ENCODE measurements at places on chromosomes 3 and 15.
A peak's percentile ranks its signal among the peaks of the same experiment; 100 is the strongest.

- DNase-seq = no peak
Measured at GRCh38 chr3:114207768-114208167, 28.9 kb upstream of the DRD3 start.

DNA sequence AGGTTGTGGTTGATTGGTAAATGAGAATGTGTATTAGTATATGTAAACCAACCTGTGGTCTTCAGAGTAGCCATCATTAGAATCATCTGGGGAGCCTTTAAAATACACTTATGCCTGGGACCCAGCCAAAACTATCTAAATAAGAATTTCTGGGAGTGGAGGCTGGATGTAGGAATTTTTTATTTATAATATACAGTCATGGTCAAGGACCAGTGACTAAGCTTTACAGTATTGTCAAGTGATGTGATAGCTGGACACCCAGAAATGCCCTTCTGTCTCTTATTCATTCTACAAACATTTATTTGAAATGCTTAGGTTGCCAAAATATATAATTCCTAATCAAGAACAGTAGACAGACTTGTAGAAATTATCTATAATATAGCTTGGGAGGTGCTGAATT, 132.2 kb downstream of the MBNL1 start:
- peak; percentile 52 for DNase-seq

GRCh38 chr3:87088430-87088992, 97.6 kb upstream of the VGLL3 start:
- DNase-seq = no peak

GRCh38 chr3:155763870-155764463, 19.1 kb upstream of the PLCH1 start:
- no peak for DNase-seq

- DNase-seq = peak; percentile 13
Measured at GRCh38 chr3:194906229-194906629, 220.5 kb downstream of the FAM43A start.

DNA sequence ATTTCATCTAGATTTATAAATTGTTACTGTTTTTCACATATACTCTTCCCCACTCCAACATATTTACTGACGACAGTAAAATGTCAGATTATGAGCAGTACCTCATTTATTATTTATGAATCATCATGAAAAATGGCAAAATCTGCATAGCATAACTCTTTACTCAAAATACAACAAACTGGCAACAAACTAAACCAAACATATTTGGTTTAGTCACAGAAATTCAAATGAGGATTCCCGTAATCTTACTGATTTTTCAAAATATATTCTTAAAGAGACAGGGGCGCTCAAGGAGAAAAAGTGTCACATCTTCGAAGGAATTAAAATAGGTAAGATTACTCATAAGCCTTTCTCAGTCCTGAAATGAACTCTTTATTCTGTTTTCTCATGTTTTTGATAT, 3.0 kb upstream of the GPR87 start:
- peak; percentile 13 for DNase-seq

DNA sequence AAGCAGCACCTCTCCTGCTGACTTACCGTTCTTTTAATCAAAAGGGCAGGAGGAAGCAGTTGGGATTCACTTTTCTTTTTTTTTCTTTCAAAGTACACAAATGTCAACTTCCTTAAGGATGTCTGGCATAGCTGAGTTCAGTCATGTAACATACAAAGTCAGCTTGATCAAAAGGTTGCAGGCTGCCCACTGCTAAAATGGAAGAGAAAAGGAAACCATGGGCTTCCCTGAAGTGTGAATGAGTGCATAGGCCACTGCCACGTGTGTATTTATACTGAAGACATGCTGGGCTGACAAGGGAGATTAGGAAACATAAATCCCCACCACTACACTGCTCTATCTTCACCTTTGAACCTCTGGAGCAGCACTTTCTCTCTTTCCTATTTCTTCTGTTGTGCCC, 312.5 kb downstream of the TIGIT start:
- peak; percentile 48 for DNase-seq

DNA sequence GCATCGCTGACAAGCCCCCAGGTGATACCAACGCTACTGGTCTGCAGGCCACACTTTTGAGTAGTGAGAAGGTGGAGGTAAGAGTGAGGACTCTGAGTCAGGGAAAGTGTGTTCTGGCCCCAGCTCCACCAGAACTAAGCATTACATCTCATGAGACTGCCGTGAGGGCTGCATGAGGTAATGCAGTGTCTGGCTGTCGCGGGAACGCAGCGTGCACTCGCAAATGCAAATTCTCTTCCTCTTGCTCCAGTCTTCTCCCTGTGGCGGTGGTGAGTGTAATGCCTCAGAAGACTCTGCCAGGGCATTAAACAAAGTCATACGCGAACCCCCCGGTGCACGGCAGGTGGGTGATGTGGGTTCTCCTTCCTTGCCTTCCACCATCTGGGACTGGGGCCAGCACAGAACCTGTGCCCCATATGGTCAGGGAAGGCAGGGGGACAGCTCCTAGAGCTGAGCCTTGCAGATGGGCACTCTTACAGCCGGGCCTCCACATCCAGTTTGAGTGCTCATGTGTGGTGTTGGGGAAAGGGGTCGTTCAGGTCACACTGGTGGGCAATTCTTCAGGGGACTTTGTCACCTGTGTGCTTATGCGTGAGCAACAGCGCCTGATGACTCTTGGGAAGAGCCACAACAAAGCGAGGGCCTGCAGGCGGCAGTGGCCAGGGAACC, 175.8 kb downstream of the XXYLT1 start:
- peak; percentile 47 for DNase-seq

- DNase-seq = no peak
Measured at GRCh38 chr3:107822308-107822707, 268.5 kb downstream of the CD47 start.

DNA sequence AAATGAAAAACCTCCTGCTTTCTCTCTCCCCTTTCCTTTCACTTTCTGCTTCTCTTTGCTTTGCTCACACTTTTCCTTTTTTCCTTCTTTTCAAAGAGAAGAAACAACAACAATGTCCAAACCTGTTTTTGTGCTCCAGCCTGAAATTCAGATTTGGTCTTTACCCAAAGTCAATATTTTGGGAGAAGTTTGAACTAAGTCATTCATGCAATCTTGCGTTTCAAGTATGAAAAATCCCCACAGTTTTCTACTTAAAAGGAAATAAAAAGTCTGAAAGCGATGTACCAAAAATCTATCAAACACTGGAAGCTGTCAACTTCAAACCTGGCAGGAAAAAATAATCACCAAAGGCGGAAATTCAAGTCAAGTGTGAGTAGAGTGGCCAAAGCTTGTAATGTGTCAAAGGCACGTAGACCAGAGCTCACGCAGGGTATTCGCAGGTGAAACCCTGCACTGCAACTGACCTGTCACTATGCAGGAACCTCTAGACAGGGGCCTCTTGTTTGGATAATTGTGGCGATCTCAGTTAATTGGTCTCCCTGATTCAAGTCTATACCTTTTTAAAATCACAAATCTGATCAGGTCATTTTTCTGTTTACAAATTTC, 118.8 kb upstream of the GALNT15 start:
- no peak for DNase-seq

GRCh38 chr3:128430301-128430700, 36.4 kb downstream of the DNAJB8 start:
- DNase-seq = no peak

DNA sequence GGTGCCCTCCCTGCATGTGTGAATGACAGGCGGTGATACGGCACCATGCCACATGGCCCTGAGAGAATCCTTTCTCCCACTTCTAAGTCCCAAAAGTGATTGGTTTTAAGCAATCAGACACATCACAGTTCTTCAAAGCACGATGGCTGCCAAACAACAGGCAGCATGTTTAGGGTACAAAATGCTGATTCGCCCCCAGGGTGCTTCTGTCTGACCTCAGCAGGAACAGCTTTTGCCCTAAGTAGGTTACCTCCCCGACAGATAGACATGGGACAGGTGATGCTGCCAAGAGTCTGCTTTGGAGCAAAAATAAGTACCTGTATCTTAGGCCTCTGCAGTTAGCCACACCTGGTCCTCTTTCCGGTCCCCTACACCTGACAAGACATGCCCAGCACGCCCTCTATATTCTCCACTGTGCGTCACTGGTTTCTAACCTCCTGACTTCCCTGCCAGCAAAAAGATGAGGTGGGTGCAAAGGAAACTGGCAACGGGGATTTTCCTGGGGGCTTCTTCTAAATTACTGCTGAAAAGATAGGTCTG, 549.8 kb downstream of the FOXP1 start:
- no peak for DNase-seq

GRCh38 chr15:61910839-61911369, 149.3 kb downstream of the VPS13C start:
- no peak for DNase-seq

DNA sequence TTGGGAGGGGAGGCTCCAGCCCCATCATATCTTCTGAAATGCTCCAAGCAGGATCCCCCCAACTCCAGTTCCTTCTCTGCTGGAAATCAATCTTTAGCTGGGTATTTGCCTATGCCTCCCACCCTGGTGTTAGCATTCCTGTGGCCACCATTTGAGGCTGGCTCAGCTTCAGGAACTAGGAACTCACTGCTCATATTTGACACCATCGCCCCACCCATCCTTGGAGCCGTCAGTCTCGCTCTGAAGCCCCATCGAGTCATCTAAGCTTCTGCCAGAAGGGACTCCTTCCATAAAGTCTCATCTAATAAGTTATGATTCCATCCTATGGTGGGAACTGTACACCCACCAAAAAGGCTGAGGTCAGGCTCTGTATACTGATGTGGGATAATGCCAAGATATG, 26.4 kb downstream of the PRKCD start:
- no peak for DNase-seq

DNA sequence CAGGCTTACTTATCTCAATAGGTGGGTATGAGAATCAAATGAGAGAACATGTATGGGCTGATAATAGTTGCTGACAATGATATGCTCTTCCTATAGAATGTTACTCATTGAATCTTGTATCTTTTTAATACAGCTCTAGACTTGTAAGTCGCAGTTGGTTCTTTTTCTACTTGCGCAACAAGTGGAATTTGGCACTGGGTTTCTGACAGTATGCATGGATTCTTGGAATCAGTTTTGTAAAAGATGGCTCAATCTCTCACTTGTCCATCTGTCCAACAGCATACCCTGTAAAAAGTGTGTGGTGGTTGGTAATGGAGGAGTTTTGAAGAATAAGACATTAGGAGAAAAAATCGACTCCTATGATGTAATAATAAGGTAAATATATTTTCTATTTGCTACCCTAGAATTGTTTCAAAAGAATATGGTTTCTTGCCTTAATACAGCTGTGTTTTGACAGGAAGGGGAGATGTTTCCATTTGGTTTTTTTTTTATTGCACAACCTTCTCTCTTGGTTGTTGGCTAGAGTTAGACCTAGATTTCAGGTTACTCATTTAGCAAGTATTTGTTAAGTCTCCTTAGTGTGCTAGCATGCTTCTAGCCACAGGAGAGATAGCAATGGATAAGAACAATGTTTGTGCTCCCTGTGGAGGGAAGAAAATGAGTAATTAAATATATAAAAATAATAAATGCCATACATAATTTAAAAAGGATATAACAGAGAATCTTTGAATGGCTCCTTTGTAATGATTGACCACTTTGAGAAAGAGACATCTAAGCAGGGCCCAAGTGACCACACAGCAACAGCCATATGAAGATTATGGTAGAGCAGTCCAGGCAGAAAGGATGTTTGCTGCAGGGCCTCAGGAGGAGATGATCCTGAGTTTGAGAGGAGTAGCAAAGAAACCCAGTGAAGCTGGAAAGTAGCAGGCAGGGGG, 21.8 kb downstream of the ST3GAL6 start:
- peak; percentile 82 for DNase-seq

GRCh38 chr3:192863091-192863420, 54.6 kb downstream of the MB21D2 start:
- no peak for DNase-seq

DNA sequence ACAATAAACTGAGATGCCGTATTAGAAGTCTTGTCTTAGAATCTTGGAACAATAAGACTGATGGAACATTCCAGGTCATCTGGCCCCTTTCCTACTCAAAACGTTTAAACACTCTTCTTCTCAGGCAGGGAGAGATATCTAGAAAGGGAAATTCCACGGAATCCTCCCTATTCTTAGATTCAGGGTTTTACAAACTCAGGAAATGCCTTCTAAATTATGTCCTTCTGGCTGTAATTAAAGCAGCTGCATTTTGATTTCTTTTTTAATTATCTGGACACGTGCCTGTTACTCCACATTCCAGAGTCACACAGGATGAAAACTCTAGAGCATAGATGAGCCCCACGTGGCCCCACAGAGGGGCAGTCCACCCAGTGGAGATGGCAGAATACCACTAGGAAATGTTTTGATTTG, 41.5 kb upstream of the MTMR10 start:
- no peak for DNase-seq

- DNase-seq = no peak
Measured at GRCh38 chr3:43913036-43913948, 222.6 kb downstream of the ABHD5 start.

DNA sequence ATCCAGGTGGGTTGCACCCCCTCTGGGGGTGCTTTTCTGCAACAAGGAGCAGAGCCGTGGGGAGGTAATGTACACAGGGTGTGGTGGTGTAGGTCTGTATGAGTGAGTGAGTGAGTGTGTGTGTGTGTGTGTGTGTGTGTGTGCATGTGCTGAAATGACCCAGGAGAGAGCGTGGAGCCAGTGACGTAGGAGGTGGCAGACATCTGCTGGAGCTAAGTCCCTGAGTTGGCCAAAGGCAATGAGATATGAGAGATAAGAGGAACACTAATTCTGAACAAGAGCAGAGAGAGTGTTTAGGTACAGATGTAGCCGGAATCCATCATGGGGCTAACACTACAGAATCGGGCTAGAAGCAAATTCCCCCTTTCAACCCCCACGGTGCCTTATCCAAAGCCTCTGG, 27.6 kb downstream of the BDH1 start:
- no peak for DNase-seq

DNA sequence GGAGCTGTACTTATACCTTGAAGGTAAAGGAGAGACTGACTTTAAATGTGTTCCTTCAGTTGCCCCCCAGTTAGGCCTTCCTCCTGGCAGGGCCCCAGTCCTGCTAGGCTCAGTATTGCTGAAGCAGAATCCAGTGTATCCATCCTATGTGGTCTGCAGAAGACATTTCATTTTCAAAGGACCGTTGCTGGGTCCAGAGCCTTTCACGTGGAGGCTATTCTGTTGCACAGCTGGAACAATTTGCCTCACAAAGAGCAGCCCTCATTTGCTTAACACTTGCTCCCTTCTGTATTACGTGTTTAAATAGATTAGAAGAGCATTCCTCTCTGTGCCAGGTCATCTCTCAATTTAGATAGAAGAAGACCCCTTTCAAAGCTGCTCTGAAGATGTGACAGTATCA, 78.9 kb upstream of the CFAP20DC start:
- no peak for DNase-seq

DNA sequence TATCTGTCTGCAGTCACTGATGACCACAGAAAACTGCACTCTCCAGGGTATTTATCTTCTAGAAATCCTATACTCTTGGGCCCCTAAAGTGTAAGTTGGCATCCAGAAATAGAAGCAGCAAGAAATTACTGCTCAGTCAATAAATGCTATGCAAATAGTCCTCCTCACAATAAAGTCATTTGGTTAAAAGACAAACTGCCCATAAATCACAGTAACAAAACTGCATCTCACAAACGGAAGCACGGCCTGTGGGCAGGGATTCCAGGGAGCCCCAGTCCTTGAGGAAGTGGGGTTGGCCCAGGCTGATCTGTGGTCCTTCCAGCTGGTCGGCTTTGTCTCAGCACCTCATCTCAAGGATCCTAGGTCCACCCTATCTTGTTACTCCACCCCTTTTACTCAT, 29.7 kb upstream of the SPATA12 start:
- DNase-seq = no peak
